Astrocyte (in vitro differentiated cells and primary cell): ENCODE measurements at places on chromosomes 16 and 17.

DNA sequence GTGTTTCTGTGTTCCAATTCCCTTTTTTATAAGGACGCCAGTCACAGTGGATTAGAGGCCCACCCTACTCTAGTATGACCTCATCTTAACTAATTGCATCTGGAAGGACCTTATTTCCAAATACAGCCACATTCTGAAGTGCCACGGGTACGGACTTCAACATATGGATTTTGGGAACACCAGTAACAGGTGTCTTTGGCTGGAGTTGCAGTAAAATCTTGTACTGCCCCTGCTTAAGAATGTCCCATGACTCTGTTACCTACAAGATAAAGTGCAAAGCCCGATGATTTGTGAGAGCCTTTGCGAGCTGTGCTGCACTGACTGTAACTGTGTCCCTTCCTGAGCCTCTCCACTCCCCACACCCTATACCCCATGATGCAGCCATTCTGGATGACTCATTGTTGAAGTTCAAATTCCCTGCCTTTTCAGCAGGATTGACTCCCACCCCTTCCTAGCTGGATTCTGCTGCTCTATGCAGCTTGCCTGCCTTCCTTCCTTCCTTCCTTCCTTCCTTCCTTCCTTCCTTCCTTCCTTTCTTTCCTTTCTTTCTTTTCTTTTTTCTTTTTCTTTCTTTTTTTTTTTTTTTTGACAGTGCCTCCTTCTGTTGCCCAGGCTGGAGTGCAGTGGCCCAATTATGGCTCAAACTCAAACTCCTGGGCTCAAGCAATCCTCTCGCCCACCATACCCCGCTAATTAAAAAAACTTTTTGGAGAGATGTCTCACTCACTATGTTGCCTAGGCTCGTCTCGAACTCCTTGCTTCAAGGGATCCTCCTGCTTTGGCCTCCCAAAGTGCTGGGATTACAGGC, 2.1 kb downstream of the HCRT start:
- no peaks in the 10 kb centered on the region for H3K36me3 ChIP-seq
- H3K27ac ChIP-seq: no peak overlapping the region
- H3K27me3 ChIP-seq: peaks cover 28% of the 10 kb centered on the region

DNA sequence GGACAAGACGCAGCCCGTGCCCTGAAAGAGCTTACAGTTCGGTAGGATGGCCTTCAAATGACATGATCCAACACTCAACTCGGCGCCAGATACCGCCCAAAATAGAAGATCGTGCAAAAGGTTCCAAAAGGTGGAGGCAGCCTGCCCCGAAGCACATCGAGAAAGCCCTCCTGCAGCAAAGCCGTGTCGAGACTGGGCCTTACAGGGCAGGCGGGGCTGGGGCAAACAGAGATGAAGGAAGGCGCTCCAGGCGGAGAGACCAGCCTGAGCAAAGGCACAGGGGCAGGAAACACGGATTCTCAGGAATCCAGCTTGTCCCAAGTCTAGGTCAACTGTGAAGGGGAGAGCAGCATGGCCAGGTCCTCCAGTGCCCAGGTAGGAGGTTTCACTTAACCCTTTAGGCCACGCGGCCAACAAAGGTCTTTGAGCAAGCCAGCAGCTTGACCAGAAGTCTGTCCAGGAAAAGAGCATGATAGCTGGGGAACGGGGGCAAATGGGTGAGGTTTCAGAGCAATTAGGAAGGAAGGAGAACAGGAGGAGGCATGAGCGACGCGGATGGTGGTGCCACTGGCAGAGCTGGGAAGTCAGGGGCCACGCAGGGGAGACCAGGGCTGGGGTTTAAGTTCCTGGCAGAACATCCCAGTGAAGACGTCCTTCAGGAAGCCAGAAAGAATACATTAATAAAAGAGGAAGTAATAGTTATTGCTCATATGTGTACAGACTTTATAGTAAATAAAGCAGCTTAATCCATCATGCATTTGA, 21.2 kb upstream of the EIF1 start:
- H3K4me1 ChIP-seq: peaks cover 14% of the 10 kb centered on the region
- no peak overlapping the region for H3K27ac ChIP-seq
- DNase-seq: no peak
- no peaks in the 10 kb centered on the region for H3K36me3 ChIP-seq
- H3K27me3 ChIP-seq: no peaks in the 10 kb centered on the region

GRCh38 chr17:69575346-69575761, 160.9 kb downstream of the MAP2K6 start:
- no peak overlapping the region for H3K4me3 ChIP-seq
- H3K27me3 ChIP-seq: no peaks in the 10 kb centered on the region
- DNase-seq: peak; percentile 96
- peak overlapping the region; percentile 65 for H3K27ac ChIP-seq

DNA sequence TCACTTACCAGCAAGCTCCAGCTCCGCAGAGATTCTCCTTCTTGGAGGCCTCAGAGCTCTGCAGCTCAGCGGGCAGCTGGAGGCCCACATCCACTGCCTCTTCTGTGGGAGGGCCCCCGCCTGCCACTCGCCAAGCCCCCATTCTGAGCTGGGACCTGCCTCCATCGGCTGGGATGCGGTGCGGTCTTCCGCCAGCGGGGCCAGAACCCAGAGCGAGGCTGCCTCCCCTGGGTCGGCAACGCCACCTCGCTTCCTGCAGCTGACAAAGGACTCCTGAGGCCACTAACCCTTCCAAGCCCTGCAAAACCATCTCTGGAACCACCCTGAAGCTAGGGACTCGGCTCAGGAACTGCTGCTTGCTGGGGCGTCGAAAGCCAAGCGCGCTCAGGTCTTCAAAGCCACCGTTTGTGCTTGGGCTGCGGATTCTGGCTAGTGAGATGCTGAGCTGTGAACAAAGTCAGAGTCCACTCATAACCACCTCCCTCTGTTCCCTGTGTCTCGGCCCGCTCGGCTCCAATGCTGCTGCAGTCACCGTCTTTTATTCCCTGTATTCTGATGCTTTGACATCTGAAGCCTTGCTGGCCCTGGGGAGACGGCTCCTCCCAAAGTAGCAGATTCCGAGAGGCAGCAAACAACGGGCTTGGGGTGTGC, 174.3 kb downstream of the ENGASE start:
- H3K4me3 ChIP-seq: no peak overlapping the region
- H3K27ac ChIP-seq: no peak overlapping the region
- no peaks in the 10 kb centered on the region for H3K36me3 ChIP-seq
- H3K27me3 ChIP-seq: no peaks in the 10 kb centered on the region

DNA sequence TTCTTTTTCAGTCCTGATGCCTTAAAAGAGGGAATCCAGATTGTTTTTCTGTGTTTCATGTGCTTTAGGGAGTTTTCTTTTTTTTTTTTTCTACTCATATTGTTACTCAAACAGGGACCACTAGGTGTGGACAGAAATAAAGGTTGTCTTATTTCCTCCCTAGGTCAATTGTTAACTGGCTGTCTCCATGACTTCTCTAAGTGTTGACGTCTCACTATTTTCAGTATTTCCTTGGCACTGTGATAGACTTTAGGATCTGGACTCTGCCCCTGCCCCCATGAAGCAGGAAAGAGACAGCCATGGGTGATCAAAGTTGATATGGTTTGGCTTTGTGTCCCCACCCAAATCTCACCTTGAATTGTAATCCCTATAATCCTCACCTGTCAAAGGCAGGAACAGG, 73.7 kb downstream of the AKAP1 start:
- H3K4me3 ChIP-seq: no peak overlapping the region
- DNase-seq: no peak
- no peak overlapping the region for H3K27ac ChIP-seq
- H3K36me3 ChIP-seq: no peaks in the 10 kb centered on the region
- H3K27me3 ChIP-seq: no peaks in the 10 kb centered on the region

- peaks cover 19% of the 10 kb centered on the region for H3K27me3 ChIP-seq
- H3K36me3 ChIP-seq: no peaks in the 10 kb centered on the region
- no peaks in the 10 kb centered on the region for H3K4me1 ChIP-seq
- H3K27ac ChIP-seq: no peak overlapping the region
- no peak overlapping the region for H3K4me3 ChIP-seq
Observed at GRCh38 chr16:84286578-84287240, 8.0 kb upstream of the WFDC1 start.

GRCh38 chr16:75019586-75019985, 20.8 kb downstream of the ZNRF1 start:
- no peaks in the 10 kb centered on the region for H3K27me3 ChIP-seq
- H3K4me1 ChIP-seq: peaks cover 14% of the 10 kb centered on the region
- no peak for DNase-seq

DNA sequence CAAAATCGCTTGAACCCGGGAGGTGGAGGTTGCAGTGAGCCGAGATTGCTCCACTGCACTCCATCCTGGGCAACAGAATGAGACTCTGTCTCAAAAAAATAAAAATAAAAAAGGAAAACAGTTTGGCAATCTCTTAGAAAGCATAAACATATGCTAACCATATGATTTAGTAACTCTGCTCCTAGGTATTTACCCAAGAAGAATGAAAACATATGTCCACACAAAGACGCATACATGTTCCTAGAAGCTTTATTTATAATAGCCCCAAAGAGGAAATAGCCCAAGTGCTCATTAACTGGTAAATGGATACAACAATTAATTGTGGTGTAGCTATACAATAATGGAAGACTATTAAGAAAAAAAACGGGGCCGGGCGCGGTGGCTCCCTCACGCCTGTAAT, 18.5 kb upstream of the CDH1 start:
- H3K4me1 ChIP-seq: no peaks in the 10 kb centered on the region
- H3K36me3 ChIP-seq: no peaks in the 10 kb centered on the region
- H3K27ac ChIP-seq: no peak overlapping the region
- no peak for DNase-seq
- no peaks in the 10 kb centered on the region for H3K27me3 ChIP-seq

DNA sequence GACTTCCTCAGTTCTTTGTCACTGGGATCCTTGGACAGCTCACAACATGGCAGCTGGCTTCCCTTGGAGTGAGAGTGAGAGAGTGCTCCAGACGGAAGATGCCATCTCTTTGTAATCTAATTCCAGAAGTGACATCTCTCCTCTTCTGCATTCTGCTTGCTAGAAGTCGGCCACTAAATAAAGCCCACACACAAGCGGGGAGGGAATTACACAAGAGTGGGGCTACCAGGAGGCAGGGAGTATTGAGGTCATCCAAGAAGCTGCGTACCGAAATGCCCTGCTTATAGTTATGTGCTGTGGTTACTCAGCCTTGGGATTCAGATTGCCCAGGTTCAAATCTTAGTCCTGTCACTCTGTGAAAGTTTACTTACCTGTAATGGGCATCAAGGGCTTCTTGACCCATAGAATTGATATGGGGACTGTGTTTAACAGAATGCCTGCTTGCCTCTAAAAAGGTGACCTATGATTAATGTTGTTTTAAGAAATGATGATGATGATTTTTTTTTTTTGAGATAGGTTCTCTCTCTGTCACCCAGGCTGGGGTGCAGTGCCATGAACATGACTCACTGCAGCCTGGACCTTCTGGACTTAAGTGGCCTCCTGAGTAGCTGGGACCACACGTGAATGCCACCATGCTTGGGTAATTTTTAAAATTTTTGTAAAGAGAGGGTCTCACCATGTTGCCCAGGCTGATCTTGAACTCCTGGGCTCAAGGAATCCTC, 120.9 kb upstream of the HS3ST2 start:
- H3K4me1 ChIP-seq: peaks cover 4% of the 10 kb centered on the region
- H3K36me3 ChIP-seq: no peaks in the 10 kb centered on the region
- H3K4me3 ChIP-seq: no peak overlapping the region

GRCh38 chr16:23757116-23757515, 2.3 kb downstream of the CHP2 start:
- no peaks in the 10 kb centered on the region for H3K4me1 ChIP-seq
- no peak overlapping the region for H3K27ac ChIP-seq
- H3K4me3 ChIP-seq: no peak overlapping the region
- peaks cover 14% of the 10 kb centered on the region for H3K27me3 ChIP-seq
